ENCODE measurements at places on chromosomes 3 and 15. TPM values are rescaled to one million over a fixed set of nuclear protein-coding genes. Genes with fewer than 3 reads are reported as not detected.
A peak's percentile ranks its signal among the peaks of the same experiment; 100 is the strongest.

GRCh38 chr3:123423031-123423430 is 25.9 kb downstream of the ADCY5 start:
- no peak for DNase-seq

Gene RHCG
- total RNA-seq, result not detected

DNA sequence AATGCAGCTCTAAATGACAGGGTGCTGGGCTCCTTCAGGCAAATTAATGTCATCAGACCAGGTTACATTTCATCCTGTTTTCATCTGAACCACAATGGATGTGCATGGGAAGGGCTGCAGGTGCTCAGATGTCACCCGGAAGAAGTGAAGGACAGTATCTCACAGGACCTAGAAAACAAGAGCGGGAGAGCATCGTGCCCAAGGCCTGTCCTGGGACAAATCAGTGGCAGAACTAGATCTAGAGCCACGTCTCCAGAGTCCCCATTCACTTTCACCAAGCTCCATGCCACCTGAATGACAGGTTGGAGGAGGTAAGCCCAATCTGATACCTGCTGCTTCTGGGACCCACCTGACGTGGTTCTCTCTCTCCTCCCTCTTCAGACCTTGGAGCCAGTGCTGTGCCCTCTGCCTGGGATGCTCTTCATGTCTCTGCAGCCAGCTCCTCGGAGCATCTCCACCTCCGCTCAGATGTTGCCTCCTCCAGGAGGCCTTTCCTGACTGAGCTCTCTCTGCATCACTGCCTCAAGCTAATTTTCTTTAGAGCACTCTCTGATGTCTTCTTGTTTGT is 77.3 kb downstream of the CPN2 start:
- DNase-seq, result no peak

DNA sequence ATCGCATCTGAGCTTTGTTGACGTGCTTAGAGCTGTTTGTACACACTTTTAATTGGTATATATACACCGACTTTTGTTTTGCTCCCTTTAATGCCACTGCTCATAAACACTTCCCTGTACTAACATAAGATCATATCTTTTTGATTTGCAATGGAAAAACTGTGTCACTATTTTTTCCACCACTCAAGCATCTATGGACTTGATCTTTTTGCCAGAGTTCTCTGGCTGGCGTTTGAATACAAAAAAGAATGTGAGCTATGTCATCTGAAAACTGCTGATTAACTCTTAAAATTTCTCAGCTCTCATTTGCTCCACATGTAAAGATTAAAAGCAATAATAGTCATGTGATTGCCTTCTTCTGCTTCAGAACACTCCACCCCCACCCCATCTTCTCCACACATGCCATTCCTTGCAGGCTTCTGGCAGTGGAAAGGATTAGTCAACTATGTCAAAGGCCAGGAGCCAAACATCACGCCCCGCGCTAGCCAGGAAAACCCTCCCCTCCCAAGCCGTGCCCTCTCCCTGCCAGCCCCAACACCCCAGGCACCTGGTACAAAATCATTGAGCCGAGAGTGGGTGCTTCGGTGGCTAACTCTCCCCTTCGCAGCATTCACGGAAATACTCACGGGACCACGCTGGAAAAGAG is 123.4 kb upstream of the MEF2A start:
- peak; percentile 83 for DNase-seq

- no peak for DNase-seq
Observed at GRCh38 chr15:67948215-67948614, 105.9 kb upstream of the PIAS1 start.

Gene GPR149
- not detected for total RNA-seq

Gene SLC2A2
- total RNA-seq, result not detected

DNA sequence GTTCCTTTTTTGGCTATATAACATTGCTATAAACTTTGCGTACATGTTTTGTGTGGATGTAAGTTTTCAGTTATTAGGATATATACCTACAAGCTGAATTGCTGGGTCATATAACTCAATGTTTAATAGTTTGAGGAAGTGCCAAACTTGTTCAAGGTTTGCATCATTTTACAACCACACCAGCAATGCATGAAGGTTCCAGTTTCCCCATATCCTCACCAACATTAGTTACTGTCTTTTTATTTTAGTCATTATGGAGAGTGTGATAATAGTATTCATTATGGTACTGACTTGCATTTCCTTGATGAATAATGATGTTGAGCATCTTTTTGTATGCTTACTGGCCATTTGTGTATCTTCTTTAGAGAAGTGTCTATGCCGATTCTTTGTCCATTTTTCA is 112.3 kb downstream of the NR1I2 start:
- DNase-seq, result no peak

DNA sequence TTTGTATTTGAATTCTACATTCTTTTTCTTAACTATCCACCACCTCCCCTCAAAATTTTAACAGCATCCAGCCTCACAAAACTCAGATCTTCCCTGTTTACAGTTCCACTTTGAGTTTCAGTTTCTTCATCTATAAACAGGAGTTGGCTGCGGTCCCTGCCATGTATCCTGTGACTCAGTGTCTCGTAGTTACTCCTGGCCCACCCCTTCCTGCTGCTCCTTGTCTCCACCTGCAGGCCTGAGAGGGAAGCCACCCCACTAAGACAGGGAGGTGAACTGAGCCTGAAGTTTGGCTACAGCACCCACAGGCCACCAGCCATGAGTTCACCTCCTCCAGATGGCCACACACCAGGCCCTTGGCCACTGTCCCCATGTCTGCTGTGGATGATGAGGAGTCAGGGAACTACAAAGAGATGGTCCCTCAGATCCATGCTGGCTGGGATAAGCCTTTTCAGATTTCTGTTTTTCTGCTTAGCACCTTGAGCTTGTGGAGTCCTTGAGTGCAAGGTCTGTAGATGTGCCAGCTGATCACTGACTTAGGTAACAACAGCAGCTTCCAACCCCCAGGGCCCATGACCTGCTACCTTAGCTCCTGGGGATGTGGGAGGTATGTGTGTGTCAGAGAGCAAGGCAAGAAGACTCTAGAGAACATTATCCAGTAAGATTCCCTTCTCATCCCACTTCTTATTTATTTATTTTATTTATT is 37.5 kb downstream of the CD86 start:
- peak; percentile 10 for DNase-seq

DNA sequence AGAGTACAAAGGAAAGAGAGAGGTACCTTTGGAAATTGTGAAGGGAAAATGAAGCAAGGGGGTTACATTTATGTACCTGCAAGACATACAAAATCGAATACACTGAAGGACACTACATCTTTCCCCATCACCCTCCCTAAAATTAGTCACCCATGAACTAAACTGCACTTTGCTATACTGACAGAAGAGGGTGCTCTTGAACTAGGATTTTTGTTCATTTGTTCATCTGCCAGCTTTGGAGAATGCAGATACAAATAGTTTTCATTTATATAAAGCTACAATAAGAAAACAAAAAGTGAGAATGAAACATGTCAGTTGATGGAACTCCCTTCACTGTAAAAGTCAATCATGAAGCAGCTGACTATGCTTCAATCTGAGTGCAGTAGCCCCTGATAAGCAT is 55.7 kb downstream of the PCCB start:
- no peak for DNase-seq

DNA sequence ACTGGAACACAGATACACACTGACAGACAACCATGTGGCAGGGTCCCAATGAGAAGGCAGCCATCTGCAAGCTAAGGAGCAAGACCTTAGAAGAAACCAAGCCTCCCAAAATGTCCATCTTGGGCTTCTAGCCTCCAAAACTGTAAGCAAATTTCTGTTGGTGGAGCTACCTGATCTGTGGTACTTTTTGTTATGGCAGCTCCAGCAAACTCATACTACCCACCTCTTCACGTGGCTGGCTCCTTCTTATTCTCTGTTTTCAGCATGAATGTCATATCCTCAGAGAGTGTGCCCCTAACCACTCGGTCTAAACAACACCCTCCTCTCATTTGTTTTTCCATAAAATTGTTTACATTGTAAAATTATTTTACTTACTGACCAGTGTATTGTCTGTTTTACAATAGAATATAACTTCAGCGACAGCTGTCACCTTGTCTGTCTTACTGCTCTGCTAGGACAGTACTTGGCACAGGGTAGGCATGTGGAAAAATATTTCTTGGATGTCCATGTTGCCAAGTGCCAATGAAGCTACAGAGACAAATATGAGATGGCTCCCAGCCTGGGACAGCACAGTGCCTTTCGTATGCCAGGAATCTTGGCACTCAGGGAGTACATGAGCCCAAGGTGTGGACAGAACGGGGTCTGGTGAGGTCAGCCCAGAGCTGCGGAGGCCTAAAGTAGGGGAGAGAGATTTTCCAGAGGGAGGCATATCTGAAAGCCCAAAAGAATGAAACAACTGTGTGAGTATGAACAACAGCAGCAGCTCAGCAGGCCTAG is 17.4 kb upstream of the SLC25A36 start:
- DNase-seq, result no peak

- DNase-seq, result no peak
Observed at GRCh38 chr15:51589881-51590568, 32.5 kb downstream of the DMXL2 start.

Gene LMAN1L
- 3.5 TPM for total RNA-seq

DNA sequence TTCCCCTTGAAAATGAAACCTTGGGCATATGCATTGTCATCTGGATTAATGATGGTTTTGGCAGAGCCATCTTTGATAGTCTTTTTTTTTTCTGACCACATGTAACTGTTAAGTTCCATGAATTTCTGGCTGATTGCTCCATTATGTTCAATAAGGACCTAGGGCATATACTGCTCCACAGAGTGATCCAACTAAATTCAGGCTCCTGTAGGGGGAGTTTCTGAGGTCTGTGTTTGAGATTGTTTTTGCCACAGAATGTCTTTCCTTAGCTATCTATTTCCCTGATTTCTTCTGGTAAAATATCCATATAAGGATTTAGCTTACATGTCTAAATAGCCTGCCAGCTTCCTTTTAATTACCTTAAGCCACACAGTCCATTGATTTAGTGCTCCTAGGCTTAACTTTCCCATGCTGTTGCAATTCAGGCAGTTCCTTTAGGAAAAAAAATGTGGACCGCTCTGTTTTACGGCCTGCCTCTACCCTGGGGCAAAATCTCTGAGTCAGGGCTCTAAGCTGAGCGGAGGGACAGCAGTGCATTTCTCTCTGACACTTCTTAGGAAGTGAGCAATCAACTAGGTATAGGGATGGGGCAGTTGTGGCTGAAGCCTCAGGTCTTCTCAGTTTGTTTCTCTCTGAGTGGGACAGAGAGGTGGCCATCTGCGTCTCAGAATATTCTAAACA is 796.2 kb downstream of the NR2F2 start:
- no peak for DNase-seq

All from thyroid gland (tissue), 4 donors.